ENCODE measurements at places on chromosomes 16 and 17. TPM values are rescaled to one million over a fixed set of nuclear protein-coding genes. Genes with fewer than 3 reads are reported as not detected.

The CHST6 gene
- 2.1 TPM for total RNA-seq

The PRAC1 gene
- not detected for total RNA-seq

The HOXB3 gene
- total RNA-seq = 11.1 TPM

The CYB561 gene
- 36.4 TPM for total RNA-seq

The LRRC37B gene
- total RNA-seq = 10.7 TPM

The CMTM4 gene
- 24.0 TPM for total RNA-seq

The GJD3 gene
- 5.9 TPM for total RNA-seq

The ROGDI gene
- 9.5 TPM for total RNA-seq

The PDK2 gene
- 31.7 TPM for total RNA-seq

The NR1D1 gene
- 6.2 TPM for total RNA-seq

The TEX19 gene
- not detected for total RNA-seq

The HOXB7 gene
- total RNA-seq = 1.8 TPM

The LGALS9C gene
- total RNA-seq = not detected

The KRTAP9-4 gene
- not detected for total RNA-seq

The KRTAP2-3 gene
- total RNA-seq = 0.56 TPM

The RCVRN gene
- not detected for total RNA-seq

The KCNH4 gene
- total RNA-seq = not detected

The ABCA10 gene
- total RNA-seq = 1.3 TPM

The WFIKKN1 gene
- 0.26 TPM for total RNA-seq

The ACBD4 gene
- 5.3 TPM for total RNA-seq

The CD300A gene
- not detected for total RNA-seq

The LRRC75A gene
- total RNA-seq = 1.7 TPM

The RAB11FIP4 gene
- 0.23 TPM for total RNA-seq

The TPSD1 gene
- total RNA-seq = not detected

The MCRIP2 gene
- 11.3 TPM for total RNA-seq

The LUC7L3 gene
- total RNA-seq = 20.4 TPM

The RRN3 gene
- total RNA-seq = 32.1 TPM

The HS3ST2 gene
- total RNA-seq = not detected

The SMARCE1 gene
- total RNA-seq = 56.6 TPM

The GPRC5C gene
- 15.0 TPM for total RNA-seq

The ERAL1 gene
- 28.4 TPM for total RNA-seq

The KRT222 gene
- total RNA-seq = not detected

The CA7 gene
- not detected for total RNA-seq

The LITAFD gene
- total RNA-seq = not detected

The CACNG3 gene
- not detected for total RNA-seq

The CENPV gene
- total RNA-seq = 4.9 TPM

The CUEDC1 gene
- 14.3 TPM for total RNA-seq

The KRTAP4-4 gene
- total RNA-seq = not detected

The PIMREG gene
- total RNA-seq = 15.2 TPM

The SKAP1 gene
- total RNA-seq = not detected

The VPS4A gene
- 32.0 TPM for total RNA-seq

The ACSM5 gene
- not detected for total RNA-seq

The CHRNE gene
- total RNA-seq = 2.8 TPM

The ERBB2 gene
- 78.5 TPM for total RNA-seq

The RPH3AL gene
- total RNA-seq = 1.2 TPM

The SMIM22 gene
- not detected for total RNA-seq

The FAM171A2 gene
- 4.5 TPM for total RNA-seq

The ZPBP2 gene
- not detected for total RNA-seq

The ZG16 gene
- not detected for total RNA-seq

The RUNDC3A gene
- total RNA-seq = 0.20 TPM

The SPNS2 gene
- 0.13 TPM for total RNA-seq

The DOC2A gene
- total RNA-seq = 0.33 TPM

The OR2C1 gene
- total RNA-seq = 0.26 TPM

The SMG6 gene
- 65.5 TPM for total RNA-seq

All from smooth muscle cell of the pulmonary artery (primary cell).